ENCODE measurements at places on chromosomes 7 and 10.

GRCh38 chr10:44398271-44398670 lies 13.4 kb upstream of the CXCL12 start:
- no peak for DNase-seq

DNA sequence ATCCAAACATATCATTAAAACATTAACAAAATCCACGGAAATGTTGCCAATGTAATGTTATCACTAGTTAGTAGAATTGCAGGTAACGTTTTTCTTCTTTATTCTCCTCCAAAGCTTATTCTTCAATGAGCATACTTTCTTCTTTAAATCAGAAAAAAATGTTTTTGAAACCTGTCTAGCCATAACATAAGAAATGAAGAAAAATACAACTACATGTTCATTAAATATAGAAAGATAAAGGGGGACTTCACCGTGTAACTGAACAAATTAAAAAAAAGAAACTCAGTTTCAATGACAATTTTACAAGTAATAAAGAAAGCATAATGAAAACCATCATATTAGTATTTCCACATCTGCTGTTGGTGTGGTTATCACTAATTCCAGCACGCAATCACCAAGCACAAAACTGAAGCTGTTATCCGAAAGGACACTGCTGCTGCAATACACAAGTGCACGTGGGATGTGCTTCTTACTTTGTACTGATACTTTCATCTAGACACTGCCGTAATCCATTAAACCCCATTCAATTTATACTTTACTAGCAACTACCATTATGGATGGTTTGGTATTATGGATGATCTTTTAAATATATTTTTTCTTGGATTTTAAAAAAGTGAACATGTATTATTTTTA lies 9.6 kb downstream of the ESYT2 start:
- no peak for DNase-seq

GRCh38 chr10:7491949-7492659 lies 81.3 kb upstream of the SFMBT2 start:
- peak; percentile 57 for DNase-seq

GRCh38 chr7:87564296-87564963 lies 36.3 kb downstream of the ABCB1 start:
- peak; percentile 25 for DNase-seq

DNA sequence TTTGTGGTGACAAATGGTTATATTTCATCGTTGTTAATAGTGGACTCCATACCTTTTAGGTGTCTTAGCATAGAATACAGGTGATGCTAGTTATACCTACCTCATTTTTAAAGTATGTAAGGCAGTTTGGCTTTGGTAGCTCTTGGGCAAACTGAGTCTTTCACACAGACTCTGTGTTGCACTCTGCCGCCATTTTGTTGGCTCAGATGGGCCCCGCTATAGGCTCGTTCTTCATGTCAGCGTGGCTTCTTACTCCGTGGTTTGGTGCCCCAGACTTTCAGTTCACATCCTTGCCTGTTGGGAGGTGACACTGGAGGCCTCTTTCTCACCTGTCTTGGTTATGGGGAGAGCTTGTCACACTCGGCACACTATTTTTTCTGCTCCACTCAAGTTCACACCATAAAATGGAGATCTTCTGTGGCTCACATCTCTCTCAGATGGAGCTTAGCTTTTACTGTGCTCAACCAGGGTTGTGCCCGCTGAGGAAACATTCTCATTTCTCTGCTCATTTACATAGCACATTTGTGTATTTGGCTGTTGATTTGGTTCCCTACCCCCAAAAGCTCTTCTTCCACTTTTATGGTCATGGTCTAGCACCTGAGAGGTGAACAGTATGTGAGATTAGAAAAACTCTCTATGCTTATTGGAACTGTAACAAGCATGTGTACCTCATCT lies 178.5 kb downstream of the ARID5B start:
- peak; percentile 41 for DNase-seq

DNA sequence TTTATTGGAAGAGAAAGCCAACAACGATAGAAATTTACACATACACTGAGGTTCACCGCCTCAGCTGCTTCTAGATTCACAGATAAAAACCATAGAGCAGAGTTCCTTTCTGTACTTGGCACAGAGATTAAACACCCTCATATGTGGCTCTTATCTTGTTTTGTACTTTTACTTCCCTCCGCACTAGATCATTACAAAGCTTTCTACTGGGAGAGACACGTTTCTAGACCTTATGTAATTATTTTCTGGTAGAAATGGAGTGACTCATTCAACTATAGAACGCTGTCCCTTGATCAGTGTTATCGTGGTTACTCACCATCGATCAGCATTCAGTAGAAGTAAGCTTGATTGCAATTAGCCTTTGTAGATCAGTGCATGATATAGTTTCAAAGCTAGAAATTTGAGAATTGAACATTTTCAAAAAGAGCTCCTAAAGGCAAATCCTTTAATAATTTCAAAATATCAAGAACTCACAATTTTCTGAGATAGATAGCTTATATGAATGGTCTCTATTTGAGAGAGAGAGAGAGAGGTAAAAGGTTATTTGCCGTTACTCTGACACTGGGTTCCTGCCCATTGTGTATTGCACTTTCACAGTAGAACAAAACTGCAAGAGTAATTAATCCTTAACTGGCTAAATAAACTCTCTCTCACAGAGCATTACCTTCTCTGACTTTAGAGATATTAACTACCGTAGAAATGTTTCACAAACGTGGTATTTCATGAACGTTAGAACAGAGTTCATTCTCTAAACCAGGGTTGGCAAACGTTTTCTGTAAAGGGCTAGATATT lies 26.1 kb upstream of the DNAJC1 start:
- no peak for DNase-seq

DNA sequence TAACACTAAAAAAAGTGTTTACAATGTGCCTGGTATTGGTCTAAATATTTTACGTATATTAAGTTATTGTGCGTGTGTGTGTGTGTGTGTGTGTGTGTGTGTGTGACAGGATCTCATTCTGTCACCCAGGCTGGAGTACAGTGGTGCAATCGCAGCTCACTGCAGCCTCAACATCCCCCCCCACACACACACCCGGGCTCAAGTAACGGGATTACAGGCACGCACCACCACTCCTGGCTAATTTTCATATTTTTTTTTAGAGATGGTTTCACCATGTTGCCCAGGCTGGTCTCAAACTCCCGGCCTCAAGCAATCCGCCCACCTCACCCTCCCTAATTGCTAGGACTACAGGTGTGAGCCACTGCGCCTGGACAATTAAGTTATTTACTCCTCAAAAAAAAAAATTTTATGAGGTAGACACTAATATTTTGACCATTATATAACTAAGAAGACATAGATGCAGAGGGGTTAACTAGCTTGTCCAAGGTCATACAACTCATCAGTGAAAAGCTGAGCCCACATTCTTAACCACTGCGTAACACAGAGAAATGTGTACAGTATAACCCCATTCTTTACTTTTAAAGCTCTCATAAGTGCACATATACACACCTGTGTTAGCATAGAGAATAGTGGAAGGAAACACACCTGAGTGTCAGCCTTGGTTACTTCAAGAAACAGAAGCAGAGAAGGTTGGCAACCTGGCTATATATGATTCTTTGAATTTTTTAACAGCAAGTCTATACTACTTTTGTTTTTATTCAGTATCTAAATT lies 35.0 kb downstream of the DNAJC12 start:
- no peak for DNase-seq

GRCh38 chr10:34280599-34281374 lies 534.3 kb downstream of the PARD3 start:
- DNase-seq, result no peak

DNA sequence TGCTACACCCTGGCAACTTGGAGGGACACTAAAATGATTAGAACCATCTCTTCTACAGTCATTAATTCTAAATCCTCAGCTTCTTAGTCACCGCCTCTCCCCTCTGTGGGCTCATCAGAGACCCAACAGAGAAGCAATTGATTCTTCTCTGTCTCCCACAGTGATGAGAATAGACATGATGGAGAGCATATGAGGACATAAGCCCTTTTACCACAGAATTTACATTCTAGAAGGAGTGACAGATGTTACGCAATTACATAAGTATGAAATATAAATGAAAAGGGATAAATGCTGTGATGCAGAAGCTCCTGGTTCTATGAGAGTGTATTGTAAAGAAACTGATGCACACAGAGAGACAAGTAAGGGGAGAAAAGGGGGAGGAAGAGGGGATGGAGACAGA lies 18.1 kb upstream of the ABCB5 start:
- DNase-seq, result no peak

DNA sequence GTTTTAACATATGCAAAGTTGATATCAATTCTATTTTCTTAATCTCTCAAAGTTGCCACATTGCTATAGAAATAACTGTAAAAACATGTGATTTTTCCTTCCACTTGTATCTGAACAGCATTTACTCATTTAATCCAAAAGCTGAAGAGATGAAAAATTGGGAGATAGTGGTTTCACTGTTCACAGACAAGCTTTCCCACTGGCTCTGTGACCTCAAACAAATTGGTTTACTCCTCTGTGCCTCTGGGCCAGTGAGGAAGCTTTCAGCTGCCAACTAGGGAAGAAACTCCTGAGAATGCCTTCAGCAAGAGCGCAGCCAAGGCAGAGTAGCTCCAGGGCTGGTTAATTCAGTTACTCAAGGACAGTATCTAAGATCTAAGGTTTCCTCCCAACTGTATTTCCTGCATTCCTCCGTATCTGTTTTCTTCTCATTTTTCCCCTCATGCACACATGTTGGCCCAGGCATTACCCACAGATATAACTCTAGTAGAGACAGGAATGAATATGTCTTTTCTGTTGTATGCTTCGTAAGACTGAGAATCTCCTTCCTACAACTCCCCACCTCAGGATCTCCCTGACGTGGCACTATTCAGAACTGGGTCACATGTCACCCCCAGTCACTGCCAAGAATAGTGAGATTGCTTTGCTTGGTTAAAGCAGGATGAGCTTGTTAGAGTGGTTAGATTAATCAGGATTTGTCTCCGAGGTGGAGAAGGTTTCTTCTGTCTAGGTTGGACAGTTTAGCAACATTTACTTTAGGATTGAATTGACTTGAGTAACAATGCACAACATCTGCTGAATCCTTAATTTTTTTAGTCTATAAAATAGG lies 315.7 kb downstream of the NRG3 start:
- DNase-seq, result no peak
